NCI-H226 (cell line): ENCODE measurements at places on chromosomes 3 and 15.

- no peak for DNase-seq
These were observed 353.0 kb upstream of the RORA start for GRCh38 chr15:61582092-61582491.

GRCh38 chr3:150421799-150422548 lies 13.9 kb downstream of the TSC22D2 start:
- DNase-seq: peak; percentile 79

GRCh38 chr15:62430552-62430951 lies 265.5 kb upstream of the C2CD4B start:
- no peak for DNase-seq

- no peak for DNase-seq
These were observed 48.0 kb upstream of the KLF13 start for GRCh38 chr15:31278544-31279220.

- no peak for DNase-seq
These were observed 330.4 kb upstream of the LRRFIP2 start for GRCh38 chr3:37504583-37505357.

DNA sequence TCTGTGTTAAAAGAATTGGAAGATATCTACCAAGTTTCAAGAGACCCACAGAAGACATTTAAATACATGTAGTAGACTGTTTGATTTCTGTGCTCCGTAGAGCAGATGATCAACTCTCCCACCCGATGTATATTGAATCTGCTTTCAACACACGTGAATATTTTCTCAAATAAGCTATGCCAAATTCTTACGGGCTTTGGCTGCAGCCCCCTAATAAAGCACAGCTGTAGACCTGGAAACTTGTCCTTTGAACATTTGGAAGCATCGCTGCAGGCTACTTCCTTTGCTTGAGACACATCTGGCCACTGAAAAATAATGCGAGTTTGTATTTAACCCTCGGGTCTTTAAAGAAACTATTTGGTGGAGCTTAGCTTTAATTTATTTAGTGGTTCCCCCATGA lies 98.3 kb upstream of the SELENOK start:
- DNase-seq: no peak

DNA sequence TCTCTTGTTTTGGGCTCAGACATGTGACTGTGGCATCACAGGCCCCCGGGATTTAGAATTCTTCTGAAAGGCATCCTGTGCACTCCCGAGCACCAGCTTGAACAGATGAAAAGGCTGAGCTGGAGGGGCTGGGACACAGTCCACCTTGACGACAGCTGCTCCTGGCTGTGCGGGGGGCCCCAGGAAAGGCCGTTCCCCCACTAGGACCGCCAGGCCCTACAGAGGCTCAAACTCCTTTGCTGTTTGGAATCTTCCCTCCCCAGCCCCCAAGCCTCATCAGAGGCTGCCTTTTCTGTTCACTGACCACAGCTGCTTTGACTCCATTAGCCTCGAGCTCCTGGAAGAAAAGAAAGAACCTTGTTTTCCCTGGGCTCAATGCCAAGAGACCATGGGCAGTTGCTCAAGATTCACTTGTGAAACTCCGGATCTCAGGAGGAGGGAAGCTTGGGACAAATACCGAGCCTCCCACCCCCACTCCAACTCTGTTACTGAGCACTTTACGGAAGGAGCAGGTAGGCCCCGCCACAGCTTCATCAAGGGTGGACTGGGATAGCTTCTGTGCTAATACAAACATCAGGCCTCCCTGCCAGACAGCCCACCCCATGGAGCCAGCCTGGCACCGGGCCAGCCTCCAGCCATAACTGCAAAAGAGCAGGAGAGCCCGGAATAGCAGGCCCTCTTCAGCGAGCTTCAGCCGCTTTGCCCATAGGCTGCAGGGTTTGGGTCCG lies 15.7 kb downstream of the CIDEC start:
- DNase-seq: peak; percentile 71

DNA sequence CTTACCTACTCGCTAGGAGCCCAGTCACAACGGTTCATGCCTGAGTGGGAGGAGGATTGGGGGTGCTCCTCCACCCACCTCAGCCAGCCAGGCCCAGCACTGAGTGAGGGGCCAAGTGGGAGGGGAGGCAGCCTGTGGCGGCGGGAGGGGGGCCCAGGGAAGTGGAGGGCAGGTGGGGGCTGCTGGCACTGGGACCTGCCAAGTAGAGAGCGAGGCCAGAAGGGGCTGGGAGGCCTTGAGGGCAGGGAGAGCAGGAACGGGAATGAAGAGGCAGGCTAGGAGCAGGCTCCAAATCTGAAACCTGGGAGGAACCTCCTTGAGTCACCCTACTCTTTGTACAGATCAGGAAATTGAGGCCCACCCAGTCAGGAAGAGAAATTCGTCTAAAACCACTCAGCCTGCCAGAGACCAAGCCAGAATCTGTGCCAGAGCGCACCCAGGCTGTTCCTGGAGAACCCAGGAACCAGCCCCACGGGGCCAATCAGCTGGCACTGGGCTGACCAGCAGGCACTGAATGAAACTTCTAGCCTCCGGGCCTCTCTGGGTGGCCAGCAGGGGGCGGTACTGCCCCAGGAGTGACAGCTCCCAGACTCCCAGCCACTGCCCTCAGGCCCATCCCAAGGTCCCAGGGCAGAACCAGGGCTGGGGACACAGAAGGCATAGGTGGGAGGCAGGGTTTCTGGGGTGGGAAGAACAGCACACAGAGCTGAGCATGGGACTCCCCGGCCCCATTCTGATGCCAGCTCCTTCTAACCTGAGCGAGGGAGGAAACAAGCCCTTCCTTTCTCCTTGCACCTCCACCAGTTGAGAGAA lies 14.8 kb upstream of the CYP11A1 start:
- peak; percentile 94 for DNase-seq

DNA sequence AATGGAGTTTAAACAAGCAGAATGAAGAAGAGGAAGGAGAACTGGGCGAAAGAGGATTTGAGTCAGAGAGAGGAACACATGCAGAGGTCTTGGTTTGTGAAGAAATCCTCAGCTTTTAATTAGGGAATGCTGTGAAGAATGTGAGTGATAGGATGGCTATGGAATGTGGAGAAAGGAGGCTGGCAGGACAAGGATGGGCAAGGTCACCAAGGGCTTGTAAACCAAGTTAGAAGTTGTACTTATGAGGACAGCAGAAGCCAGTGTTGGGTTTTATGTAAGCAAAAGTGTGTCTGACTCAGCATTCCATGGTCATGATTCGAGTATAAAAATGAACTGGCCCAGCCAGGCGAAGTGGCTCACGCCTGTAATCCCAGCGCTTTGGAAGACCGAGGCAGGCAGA lies 60.0 kb upstream of the IL12A start:
- DNase-seq: peak; percentile 96

DNA sequence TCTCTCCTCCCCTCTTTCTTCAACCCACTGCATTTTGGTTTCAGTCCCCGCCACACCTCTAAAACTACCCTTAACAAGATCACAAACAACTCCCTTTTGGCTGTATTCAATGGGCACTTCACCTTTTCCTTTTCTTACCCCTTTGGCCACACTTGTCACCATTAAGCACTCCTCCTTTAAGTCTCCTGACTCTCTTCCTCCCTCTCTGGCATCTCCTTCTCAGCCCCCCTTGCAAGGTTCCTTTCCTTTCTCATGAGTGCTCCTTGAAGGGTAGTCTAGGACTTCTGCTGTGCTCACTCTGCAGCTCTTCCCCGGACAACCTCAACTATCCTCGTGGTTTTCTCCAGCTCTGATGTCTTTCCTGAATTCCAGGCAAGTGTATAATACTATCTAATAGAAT lies 103.7 kb downstream of the RPL22L1 start:
- no peak for DNase-seq

- DNase-seq: no peak
These were observed 278.4 kb upstream of the MME start for GRCh38 chr3:154801729-154802128.

- no peak for DNase-seq
These were observed 790.0 kb downstream of the FHIT start for GRCh38 chr3:60461267-60461666.

DNA sequence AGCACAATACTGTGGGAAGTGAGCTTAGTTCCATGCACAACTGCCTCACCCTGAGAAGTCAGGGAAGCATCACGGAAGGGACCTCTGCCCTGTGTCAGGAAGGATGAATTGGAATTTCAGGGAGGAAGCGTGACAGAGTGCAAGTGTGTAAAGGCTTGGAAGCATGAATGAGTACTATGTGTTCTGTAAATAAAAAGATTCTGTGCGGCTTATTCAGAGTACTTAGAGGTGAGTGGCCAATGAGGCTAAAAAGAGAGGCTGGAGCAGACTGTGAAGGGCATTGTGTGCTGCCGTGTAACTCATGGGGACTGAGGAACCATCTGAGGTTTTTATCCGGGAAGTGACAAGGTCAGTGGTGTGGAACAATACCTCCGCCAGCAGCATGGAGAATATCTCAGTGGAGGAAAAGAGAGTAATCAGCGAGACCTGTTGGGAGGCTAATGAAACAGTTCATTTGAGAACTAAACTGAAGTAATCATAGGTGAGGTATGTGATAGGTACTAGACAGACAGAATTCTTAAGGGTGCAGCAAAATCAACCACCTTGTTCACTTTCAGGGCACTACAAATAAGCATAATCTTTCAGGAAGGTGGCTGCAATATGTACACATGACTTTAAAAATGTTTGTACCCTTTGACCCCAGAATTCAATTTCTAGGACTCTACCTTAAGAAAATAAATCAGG lies 64.9 kb upstream of the SPRED1 start:
- DNase-seq: no peak
